ENCODE measurements at places on chromosomes 2 and 18.

- DNase-seq = no peak
These were observed 316.9 kb downstream of the OSR1 start for GRCh38 chr2:19041434-19042041.

DNA sequence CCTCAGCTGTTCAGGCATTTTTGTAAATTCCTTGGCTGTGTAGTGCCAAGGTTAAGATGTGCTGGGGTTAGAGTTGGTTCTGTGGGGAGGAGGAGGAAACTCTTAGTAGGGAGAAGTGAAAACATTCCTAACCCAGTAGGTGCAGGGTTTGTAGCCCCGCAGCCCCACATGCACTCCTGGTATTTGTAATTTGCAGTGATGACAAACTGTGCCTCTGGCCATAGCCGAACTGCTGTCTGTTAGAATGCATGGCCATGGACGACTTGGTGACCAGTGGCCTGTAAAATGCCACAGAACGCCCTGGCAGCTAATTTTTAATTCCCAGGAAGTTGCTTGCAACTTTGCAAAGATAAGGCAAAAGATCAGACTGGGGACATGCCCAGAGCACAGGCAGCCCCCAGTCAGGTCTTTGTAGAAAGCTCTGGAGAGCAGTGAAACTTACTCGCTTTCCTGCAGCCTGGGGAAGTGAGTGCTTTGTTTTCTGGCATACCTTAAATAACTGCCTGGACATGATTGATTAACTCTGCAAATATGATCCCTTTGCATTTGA is 38.4 kb downstream of the LYPD6B start:
- no peak for DNase-seq

GRCh38 chr18:24018299-24018886 is 3.8 kb downstream of the TTC39C start:
- no peak for DNase-seq

- DNase-seq = no peak
These were observed 206.5 kb upstream of the SH3BP4 start for GRCh38 chr2:234745347-234745746.

GRCh38 chr18:9278028-9278427 is 56.5 kb upstream of the TWSG1 start:
- no peak for DNase-seq

GRCh38 chr18:61825386-61825785 is 67.4 kb downstream of the RNF152 start:
- no peak for DNase-seq

DNA sequence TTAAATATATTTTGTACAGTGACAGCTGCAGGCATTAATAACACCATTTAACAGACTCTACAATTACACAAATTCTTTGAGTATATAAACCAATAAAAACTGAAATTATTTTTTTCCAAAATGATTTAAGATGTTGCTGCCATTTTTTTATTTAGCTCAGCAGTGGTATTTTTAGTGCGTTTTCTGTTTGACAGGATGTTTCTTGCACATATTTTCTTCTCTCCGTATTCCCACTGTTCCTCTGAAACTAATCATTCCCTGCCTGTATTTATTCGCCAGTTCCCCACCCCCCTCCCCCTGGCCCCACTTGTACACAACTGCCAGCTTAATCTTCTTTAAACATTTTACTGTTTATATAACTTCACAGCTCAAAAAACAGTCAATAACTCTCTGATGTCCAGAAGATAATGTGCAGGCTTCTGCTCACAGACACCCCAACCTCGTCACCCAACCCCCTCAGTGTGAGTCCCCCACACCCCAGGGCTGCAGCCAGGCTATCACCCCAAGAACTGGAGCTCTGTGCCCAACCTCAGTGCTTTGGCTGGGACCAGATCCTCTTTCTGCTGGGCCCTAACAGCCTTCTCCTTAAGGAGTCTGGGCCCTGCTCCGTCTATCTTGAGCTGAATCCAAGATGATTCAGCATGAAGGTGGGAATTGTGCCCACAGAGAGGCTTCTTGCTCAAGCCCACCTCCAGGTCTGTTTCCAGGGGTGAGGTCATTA is 41.6 kb upstream of the MAP4K4 start:
- no peak for DNase-seq

GRCh38 chr2:188604579-188604978 is 312.9 kb downstream of the GULP1 start:
- DNase-seq = no peak

DNA sequence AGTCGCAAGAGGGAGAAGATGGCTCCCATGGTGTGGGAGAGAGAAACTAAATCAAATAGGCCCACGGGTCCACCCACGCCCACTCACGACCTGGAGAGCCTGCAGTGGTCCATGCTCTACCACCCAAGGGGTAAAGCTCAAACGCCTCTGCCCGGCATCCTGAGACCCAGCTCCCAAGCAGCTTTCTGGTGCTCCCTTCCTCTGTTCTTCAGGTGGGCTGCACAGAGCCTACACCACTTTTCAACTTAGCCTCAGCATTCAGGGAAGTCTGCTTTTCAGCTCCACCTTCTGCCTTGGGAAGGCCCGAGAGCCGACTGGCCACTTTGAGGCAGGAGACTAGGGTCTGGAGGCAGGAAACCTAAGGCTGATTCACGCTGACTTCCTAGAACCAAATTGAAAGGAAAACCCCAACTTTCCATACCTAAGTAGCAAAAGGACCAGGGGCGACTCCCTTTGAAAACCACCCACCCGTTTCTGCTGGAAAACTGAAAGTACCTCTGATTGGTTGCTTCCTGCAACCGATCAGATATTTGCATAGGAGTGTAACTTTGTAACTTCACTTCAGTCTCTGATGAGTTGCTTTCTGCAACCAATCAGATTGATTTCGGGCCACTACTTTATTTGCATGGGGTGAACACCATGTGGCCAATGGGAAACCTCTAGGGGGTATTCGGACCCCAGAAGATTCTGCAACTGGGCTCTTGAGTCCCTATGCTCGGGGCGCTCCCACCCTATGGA is 26.8 kb upstream of the SPATA3 start:
- no peak for DNase-seq

GRCh38 chr2:34523958-34524514 is 924.9 kb upstream of the FAM98A start:
- DNase-seq = no peak

Data from left cardiac atrium (tissue), 4 donors.